SK-MEL-5 (cell line): ENCODE measurements at places on chromosomes 1 and 21.

DNA sequence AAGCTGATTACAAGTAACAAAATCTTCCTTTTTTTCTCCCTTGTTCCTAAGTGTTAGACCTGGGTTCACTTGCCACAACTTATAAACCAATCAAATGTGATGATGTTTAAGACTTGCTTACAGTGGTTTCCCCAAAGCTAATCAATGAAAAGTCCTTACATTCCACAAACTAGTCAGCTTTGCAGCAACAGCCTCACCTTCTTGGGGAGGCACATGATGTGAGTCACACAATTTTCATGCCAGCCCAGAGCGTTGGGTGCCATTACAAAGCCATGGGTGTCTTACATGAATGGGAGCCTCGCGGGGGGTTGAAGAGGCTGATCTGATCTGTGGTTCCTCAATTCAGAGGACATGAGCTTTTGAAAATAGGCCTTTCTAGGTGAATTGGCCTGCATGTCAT is 91.6 kb upstream of the UBE2U start:
- no peak for DNase-seq

- DNase-seq = peak; percentile 44
Measured at GRCh38 chr1:67735806-67736627, 51.0 kb downstream of the GADD45A start.

- no peak for DNase-seq
Measured at GRCh38 chr1:56200896-56201295, 378.5 kb downstream of the PLPP3 start.

- no peak for DNase-seq
Measured at GRCh38 chr1:15639262-15639661, 22.0 kb downstream of the DDI2 start.

DNA sequence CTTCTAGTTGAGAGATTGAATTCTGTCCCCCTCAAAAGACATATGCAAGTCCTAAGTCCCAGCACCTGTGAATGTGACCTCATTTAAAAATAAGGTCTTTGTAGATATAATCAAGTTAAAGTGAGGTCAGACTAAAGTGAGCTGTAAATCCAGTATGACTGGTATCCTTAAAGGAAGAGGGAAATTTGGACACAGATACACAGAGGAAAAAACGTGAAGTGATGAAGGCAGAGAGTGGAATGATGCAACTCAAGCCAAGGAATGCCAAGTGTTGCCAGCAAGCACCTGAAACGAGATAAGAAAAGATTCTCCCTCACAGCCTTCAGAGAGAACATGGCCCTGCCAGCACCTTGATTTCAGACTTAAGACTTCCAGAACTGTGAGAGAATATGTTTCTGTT is 444.7 kb upstream of the VAMP3 start:
- no peak for DNase-seq

- DNase-seq = no peak
Measured at GRCh38 chr21:45252448-45252925, 35.2 kb downstream of the POFUT2 start.

DNA sequence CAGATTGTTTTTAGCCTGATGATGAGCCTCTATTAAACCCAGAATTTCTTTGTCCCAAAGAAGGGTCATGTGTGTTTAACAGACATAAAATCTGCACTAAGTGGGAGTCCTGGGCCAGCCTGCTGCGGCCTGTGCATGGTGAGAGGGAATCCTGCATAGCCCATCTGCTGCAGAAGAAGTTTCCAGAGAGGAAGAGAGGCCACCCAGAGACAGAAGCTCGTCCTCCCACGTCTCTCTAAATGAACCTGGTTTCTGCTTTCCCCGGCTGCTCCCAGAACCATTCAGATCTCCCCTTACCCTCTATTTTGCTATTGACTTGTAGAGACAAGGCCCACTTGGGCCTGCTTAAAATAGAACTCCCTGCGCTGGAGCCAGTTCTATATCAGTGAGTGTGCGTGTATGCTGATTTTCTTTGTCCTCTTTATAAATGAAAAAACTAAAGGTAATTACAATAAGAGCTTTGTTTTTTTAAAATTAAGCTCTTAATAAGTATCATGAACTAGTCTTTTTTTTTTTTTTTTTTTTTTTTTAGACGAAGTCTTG is 142.8 kb upstream of the RAB4A start:
- no peak for DNase-seq

- no peak for DNase-seq
Measured at GRCh38 chr1:59682396-59683080, 132.2 kb upstream of the HOOK1 start.

GRCh38 chr1:164861632-164862031 is 302.6 kb downstream of the PBX1 start:
- DNase-seq = no peak

DNA sequence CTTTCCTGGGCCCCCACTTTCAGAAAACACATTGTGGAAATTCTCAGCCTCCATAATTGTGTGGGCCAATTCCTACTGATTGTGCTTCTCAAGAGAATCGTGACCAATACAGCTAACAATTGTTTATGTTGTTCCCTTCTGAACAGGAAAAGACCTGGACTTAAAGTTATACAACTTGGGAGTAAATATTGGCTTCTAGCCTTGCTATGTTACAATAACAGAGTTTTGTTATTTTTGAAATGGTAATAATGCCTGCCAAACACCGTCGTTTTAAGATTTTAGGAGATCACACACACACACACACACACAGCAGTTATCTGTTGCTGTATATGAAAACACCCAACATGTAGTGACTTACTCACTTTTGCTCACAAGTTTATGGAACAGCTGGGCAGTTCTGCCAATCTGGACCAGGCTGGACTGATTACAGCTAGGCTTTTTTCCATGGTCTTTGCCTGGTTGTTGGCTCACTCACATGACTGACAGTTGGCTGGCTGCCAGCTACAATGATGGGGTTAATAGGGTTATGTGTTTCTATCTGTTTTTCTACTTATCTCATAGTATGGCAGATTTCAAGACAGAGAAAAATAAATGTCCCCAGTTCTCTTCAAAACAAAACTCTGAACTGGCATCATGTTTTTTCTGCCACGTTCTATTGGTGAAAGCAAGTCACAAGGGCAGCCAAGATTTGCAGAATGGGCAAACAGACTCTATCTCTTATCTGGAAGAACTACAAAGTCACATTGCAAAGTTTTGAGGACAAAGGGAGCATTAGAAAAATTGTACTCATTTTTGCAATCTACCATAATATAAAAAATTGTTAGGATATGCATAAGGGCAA is 447.5 kb downstream of the NEGR1 start:
- no peak for DNase-seq
